NCI-H1417 treated with DMSO at 0.1 percent for 48 hours (cell line): ENCODE measurements at places on chromosomes 7 and 10.

- DNase-seq: no peak
Measured at GRCh38 chr10:326350-326749, 191.1 kb downstream of the ZMYND11 start.

GRCh38 chr7:97298561-97298960, 181.1 kb downstream of the SDHAF3 start:
- no peak for DNase-seq

DNA sequence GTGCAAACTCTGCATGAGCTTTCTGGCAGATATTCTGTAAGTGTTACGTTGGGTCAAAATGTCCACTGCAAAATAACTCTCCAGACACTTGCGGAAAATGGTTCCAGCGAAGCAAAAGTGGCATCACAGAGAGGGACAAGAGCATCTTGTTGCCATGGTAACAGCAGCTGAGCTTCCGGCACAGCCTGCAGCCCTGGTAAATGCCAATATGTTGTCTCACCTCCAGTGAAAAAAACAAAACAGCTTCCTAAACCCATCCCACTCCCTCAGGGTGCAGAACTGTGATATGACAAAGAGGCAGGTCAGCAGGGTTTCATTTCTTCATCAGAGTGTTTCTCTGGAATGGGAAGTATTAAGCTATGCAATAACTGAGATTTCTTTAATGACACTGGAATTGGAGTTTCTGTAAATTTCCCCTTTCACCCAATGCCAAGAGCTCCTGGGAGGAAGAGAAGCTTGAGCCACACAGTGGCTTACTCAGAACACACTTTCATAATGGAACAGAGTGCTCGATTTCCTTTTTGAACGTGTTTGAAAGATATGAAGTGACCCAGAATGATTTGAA, 65.6 kb downstream of the FOXI2 start:
- no peak for DNase-seq

DNA sequence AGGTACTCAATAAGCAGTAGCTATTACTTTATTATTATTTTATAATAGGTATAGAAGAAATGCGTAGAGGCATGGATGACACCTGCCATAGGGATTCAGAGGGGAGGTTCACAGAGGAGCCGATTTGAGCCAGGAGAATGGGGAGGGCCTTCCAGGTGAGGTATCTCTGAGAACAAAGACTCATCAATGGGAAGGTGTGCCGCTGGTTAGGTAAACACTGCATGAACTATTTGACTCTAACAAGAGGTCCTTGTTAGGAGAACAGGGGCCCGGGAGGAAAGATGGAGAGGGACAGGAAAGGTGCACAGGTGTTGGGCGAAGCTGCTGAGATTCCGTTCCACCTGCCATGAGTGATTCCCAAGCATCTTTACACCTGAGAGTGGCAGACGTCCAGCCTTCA, 41.8 kb upstream of the TMEM273 start:
- no peak for DNase-seq

DNA sequence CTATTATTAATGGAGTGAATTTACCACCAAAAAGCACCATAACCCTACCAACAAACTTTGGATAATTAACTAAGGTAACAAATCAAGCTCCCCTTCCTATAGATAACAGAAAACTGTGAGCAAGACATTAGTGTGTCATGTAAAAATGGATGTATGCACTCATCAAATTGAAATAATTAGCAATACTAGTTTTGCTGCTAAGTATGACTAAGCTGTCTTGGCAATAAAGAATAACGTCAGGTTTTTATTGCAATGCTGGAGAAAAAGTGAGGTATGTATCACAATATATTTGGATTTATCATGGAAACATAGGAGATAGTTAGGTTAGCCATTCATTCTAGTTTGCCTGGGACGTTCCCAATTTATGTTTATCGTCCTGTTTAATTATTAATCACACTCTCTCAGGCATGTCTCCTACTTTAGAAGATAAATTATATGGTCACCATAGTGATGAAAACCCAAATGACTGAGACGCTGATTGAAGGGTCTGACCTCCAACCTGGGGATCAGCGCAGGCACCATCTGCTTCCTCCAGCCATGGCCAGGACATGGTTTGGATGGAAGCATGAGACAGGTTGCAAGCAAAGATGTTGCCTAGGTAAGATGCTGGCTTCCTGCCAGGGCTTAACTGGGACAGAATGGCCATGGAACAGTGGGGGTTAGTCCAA, 125.6 kb downstream of the FANK1 start:
- DNase-seq: no peak
